ENCODE measurements at places on chromosomes 5 and 9.

GRCh38 chr5:50663636-50664035 lies 2.8 kb upstream of the PARP8 start:
- DNase-seq, result no peak

- no peak for DNase-seq
These were observed 78.0 kb downstream of the OSMR start for GRCh38 chr5:38923661-38924451.

- DNase-seq, result no peak
These were observed 149.5 kb downstream of the C9orf50 start for GRCh38 chr9:129471201-129472019.

DNA sequence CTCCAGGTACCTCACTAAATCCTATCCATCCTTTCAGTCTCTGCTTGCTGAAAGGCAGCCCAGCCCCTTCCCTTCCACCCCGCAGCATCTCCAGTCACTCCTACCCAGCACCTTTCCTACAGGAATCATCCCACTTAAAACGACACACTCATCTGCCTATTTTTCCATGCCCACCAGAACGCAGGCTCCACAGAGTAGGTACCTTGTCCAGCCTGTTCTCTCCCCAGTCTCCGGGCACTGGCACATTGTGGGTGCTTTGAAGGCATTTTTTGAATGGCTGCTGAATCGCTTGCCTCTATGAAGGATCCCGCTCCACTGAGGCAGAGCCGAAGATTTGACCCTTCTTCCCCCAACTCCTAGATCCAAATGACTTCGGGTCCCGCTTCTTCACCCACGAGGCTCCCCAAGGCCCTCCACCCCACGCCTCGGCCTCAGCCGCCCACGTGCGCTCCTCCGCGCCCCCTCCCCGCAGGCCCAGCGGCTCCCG lies 15.6 kb downstream of the LHX6 start:
- no peak for DNase-seq

DNA sequence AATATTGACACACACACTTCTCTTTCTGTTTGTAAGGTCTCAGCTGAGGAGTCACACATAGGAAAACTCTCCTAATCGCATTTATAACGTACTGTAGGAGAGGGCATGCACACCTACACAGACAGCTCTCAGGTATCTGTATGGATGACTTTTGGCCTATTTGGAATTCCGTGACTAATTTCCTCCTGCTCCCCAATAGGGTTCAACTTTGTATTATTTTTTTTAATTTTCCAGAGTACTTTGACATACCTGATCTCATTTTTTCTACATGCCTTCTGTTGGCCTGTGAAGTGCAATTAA lies 195.9 kb downstream of the ARHGAP26 start:
- DNase-seq, result no peak

Data from GF-D8 (cell line).